ENCODE measurements at places on chromosomes 3 and 15. TPM values are rescaled to one million over a fixed set of nuclear protein-coding genes. Genes with fewer than 3 reads are reported as not detected.
A peak's percentile ranks its signal among the peaks of the same experiment; 100 is the strongest.

DNA sequence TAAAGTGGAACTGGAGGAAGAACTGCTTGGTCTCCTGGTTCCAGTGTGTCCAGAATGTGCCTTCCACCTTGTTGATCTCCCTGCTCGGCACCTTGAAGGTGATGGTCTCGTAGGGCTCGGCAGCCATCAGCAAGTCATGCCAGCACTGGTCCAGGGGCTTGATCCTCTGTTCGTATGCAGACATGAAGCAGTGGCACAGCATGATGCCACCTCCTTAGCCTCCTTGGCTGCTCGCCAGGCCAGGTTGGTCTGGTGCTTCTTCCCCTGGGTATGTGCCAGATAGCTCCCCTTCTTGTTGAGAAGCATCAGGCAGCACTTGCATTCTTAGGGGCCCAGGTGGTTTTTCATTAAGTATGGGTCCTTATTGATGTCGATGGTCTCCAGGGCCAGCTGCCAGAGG is 17.8 kb upstream of the TXNRD3 start:
- H3K27ac ChIP-seq = no peak overlapping the region
- H3K27me3 ChIP-seq = peaks cover 7% of the 10 kb centered on the region
- no peak for DNase-seq

DNA sequence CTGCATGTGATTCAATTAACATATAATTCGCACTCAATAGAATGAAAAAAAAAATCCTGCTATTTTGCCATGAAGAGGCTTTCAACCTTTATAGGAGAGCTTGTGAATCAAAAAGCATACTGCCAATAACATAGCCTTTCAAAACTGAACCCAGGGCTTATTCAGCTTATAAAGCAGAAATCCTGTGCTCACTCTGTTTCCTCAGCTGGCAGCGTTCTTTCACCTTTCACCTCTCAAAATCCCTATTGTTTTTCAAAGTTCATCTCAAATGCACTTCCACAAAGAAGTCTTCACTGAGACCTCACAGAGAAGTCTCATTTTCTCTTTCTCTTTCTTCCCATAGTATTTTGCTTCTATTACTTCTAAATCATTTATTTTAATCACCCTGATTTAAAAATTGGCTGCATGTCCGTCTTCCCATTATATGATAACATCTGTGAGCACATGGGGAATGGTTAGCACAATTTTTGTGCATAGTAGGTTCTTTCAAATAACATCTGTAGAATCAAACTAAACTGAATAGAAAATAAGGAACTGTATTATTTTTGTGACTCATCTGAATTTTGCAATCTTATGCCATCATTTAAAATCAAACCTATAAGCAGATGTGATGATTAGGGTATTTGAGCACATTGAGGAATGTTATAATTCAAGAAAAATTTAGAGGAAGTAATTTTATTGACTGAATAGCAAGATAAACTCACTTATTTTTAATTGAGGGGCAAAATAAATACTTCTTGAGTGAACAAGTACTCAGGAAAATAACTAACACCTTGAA is 373.4 kb downstream of the NLGN1 start:
- DNase-seq = no peak
- no peaks in the 10 kb centered on the region for H3K4me1 ChIP-seq
- H3K4me3 ChIP-seq = no peak overlapping the region
- no peak overlapping the region for H3K27ac ChIP-seq
- H3K27me3 ChIP-seq = no peaks in the 10 kb centered on the region

GRCh38 chr3:126389112-126389793 is 5.5 kb upstream of the CFAP100 start:
- H3K4me1 ChIP-seq = no peaks in the 10 kb centered on the region
- no peaks in the 10 kb centered on the region for H3K36me3 ChIP-seq
- no peak overlapping the region for H3K4me3 ChIP-seq
- H3K27me3 ChIP-seq = peaks cover 4% of the 10 kb centered on the region
- peak; percentile 17 for DNase-seq

GRCh38 chr3:137217733-137218132 is 259.9 kb downstream of the IL20RB start:
- no peak for DNase-seq
- H3K27ac ChIP-seq = no peak overlapping the region
- H3K36me3 ChIP-seq = no peaks in the 10 kb centered on the region
- H3K4me3 ChIP-seq = no peak overlapping the region

GRCh38 chr15:24955531-24955921 is 739 bp downstream of the SNRPN start:
- no peaks in the 10 kb centered on the region for H3K36me3 ChIP-seq
- H3K27me3 ChIP-seq = no peaks in the 10 kb centered on the region
- H3K4me1 ChIP-seq = peaks cover 12% of the 10 kb centered on the region
- DNase-seq = peak; percentile 30
- H3K27ac ChIP-seq = peak overlapping the region; percentile 88
- peak overlapping the region; percentile 87 for H3K4me3 ChIP-seq

DNA sequence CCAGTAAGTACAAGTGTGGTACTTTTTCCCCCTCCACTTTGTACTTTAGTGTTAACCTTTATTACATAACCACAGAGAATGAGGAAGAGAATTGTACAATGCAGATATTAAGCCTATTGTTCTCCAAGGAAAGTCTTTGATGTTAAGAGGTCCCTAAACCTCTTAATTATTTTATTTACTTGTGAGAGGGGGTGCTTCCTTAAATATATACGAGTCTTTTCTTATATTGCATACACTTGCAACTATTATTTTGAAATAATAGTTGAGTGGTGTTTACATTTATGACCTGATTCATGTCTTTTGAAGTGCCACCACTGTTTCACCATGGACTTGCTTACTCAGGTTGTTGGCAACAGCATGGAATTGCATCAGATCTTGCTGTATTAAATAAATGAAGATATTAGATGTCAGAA is 10.1 kb downstream of the USP3 start:
- DNase-seq = no peak
- H3K4me3 ChIP-seq = no peak overlapping the region
- peaks cover 92% of the 10 kb centered on the region for H3K4me1 ChIP-seq

DNA sequence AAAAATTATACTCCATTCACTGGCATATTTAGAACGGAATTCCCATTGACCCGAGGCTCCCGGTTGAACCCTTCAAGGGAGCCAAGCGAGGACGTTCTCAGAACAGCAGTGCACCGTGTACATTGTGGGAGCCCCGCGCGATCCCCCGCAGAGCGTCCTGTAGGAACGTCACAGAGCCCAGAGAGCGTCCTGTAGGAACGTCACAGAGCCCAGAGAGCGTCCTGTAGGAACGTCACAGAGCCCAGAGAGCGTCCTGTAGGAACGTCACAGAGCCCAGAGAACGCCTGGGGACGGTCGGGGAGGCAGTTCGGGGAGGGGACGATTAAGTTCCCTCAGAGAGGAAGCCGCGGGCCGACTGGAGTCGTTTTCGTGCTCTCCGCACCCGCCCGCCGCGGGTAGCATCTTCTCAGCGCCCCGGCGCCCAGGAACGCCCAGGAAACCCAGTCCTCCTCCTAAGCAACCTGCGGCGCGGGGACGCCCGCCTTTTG is 506 bp upstream of the ATP1B3 start:
- H3K27ac ChIP-seq = peak overlapping the region; percentile 85
- peak overlapping the region; percentile 87 for H3K4me3 ChIP-seq
- no peaks in the 10 kb centered on the region for H3K27me3 ChIP-seq
- DNase-seq = peak; percentile 70

DNA sequence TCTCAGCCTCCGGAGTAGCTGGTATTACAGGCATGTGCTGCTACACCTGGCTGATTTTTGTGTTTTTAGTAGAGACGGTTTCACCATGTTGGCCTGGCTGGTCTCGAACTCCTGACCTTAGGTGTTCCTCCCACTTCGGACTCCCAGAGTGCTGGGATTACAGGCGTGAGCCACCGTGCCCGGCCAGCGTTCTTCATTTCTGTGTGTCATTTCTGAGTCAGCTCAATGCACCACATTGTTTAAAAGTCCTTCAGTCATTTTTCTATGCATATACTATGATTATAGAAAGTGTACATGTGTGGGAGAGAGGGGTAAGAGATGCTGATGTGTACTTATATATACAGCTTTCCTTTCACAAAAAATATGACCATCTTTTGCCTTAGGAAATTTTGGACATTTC is 2.1 kb downstream of the QTRT2 start:
- H3K4me3 ChIP-seq = no peak overlapping the region
- H3K27me3 ChIP-seq = no peaks in the 10 kb centered on the region
- no peaks in the 10 kb centered on the region for H3K36me3 ChIP-seq
- peaks cover 18% of the 10 kb centered on the region for H3K4me1 ChIP-seq

DNA sequence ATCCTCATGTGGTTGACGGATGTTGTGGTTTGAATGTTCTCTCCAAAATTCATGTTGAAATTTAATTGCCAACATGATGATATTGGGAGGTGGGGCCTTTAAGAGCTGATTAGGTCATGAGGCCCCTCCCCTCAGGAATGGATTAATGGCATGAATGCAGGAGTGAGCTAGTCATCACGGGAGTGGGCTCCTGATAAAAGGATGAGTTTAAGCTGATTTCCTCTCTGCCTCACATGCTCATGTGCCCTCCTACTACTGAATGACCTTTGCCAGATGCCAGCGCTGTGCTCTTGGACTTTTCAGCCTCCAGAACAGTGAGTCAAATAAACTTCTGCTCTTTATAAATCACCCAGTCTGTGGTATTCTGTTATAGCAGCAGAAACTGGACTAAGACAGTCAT is 111.2 kb downstream of the MYO5A start:
- H3K4me3 ChIP-seq = no peak overlapping the region
- H3K27me3 ChIP-seq = no peaks in the 10 kb centered on the region
- no peak for DNase-seq
- no peaks in the 10 kb centered on the region for H3K36me3 ChIP-seq
- H3K27ac ChIP-seq = no peak overlapping the region
- H3K4me1 ChIP-seq = no peaks in the 10 kb centered on the region

DNA sequence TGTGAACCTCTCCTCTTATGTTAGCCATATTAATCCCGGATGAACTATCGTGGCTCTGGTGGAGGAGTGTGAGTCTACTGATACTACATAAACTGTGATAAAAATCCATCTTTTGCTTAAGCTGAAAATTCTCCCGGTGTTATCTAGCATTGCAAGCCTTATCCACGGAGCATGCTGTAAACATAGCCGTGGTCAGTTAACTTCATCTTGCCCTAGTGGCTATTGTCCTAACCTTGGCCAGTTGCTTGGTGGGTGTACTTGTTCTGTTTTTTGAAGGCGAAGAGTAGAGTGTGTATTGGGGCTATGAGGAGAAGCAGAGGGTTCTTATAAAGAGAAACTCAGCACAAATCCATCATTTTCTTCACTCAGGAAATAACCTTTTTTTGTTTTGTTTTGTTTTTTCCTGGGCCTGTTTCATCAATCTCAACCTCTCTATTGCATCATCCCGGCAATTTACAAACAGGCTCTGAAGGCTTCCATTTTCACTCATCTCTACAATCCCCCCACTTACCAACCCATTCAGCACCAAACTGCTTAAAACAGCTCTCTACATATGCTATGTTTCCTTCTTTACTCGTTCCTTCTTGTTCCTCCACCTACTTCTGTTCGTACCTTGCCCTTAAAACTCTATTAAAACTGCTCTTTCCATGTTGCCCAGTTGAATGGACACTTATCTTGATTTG is 135.5 kb upstream of the PTX3 start:
- no peaks in the 10 kb centered on the region for H3K4me1 ChIP-seq
- H3K27me3 ChIP-seq = no peaks in the 10 kb centered on the region
- H3K27ac ChIP-seq = no peak overlapping the region
- no peak for DNase-seq

DNA sequence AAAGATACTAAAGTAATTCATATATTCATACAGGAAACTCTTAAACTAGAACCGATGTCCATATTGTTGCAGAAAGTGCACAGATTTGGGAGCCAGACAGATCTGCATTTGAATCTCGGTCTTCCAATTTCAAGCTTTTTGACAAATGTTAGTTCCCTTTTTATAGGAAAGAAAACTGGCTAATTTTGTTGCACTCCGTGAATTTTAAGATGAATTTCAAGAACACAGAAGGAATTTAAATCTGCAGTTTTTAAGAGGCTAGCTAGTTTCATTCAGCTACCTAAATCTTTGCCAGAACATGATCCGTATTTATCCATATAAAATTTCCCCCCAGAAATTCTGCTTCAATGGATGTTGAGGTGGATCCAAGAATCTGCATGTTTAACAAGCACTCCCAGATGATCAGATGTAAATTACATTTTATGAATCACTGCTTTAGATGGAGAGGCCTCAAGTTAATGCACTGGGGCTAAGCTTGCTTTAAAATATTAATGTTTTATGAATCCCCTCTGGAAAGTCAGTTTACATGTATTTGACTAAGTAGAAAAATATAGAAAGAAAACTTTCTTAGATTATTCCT is 1296.3 kb upstream of the CADM2 start:
- no peak overlapping the region for H3K27ac ChIP-seq
- no peaks in the 10 kb centered on the region for H3K27me3 ChIP-seq

DNA sequence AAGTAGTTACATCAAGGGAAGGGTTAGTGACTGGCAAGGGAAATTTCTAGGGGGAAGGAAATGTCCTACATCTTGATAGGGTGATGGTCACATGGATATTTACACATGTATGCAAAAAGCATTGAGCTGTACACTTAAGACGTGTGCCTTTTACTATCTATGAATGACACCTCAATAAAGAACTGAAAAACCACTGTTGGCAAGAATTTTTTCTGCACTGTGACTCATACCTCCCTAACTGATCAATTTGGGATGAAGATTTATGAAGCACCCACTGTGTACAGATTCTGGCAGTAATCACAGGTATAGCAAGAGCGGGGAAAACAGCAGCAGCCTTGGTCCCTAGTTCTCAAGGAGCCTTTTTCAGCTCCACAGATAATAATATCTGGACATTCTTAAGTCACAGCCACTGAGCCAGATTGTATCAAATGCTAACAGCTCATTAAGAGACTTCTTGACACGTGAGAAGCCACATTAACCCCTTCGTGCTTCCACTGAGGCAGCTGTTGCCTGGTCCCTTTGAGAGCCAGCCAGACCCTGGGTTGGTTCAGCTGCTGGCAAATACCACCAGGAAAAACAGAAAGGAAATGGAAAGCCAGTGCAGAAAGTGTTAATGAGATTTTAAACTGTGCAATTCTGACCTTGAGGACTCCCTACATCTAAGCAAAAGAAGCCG is 32.0 kb upstream of the GALNT15 start:
- no peak overlapping the region for H3K4me3 ChIP-seq
- no peaks in the 10 kb centered on the region for H3K4me1 ChIP-seq
- no peak for DNase-seq
- H3K27me3 ChIP-seq = no peaks in the 10 kb centered on the region

GRCh38 chr3:40116478-40117177 is 192.9 kb upstream of the EIF1B start:
- no peak for DNase-seq
- H3K27me3 ChIP-seq = no peaks in the 10 kb centered on the region
- no peaks in the 10 kb centered on the region for H3K36me3 ChIP-seq

UBE2E2 gene
- 0.92 TPM for total RNA-seq

SEMA5B gene
- not detected for total RNA-seq

TMEM44 gene
- total RNA-seq = 3.0 TPM

ABI3BP gene
- total RNA-seq = not detected

GP9 gene
- not detected for total RNA-seq

ITIH4 gene
- total RNA-seq = 10.9 TPM

CYP8B1 gene
- total RNA-seq = not detected
